Cerebellar nuclear complex (tissue), 1 donor: ENCODE measurements at places on chromosomes 12 and 14.

DNA sequence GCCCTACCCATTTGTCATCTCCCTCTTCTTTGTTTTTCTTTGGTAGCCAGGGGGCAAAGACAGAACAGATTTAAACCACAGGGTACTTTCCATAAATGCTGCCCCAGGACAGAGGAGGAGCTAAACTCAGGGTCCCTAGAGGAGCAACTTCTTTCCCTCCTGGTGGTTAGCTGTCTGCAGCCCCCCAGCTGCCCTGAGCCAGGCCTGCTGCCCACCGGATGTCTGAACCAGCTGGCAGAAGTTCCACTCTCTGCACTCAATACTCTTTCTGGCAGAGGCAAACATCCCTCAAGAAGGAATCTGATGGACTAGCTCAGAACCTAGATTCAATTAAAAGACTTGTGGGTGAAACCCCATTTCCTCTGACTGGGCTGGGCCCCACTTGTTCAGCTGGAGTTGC lies 10.7 kb downstream of the VDR start:
- DNase-seq: no peak

DNA sequence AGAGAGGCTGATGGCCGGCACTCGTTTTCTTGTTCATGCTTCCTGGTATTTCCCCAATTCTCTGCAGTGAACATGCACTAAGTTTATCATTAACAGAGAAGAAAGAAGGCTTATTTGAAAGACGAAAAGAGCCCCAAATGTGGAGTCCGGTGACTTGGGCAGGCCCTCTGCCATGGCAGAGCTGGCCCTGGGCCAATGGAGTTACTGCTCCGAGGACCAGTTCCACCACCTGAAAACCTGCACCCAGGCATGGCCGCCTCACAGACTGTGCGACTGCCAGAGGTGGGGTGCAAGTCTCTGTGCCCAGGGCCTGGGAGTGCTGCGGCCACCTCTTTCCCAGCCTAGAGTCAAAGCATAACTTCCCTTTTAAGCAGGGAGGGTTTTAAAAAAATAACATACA lies 24.9 kb downstream of the DEGS2 start:
- DNase-seq: no peak

DNA sequence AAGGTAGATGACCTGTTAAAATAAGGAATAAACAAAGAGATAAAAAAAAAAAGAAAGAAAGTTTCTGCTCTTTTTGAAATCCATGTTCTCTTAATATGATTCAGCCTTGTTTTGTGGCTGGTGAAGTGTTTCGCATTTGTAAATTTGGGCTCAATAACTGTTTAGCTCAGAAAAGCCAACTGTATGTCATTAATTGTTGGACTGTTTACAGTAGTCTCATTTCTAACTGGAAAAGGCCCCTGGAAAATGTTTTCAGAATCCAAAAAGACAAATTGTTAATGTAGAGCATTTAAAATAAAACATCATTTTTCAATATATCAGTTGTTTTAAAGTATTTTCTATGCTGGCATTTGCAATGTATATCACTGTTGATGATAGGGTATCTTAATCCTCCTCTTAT lies 47.4 kb upstream of the DYRK2 start:
- DNase-seq: no peak

GRCh38 chr12:45775465-45775864 lies 46.0 kb downstream of the ARID2 start:
- no peak for DNase-seq

DNA sequence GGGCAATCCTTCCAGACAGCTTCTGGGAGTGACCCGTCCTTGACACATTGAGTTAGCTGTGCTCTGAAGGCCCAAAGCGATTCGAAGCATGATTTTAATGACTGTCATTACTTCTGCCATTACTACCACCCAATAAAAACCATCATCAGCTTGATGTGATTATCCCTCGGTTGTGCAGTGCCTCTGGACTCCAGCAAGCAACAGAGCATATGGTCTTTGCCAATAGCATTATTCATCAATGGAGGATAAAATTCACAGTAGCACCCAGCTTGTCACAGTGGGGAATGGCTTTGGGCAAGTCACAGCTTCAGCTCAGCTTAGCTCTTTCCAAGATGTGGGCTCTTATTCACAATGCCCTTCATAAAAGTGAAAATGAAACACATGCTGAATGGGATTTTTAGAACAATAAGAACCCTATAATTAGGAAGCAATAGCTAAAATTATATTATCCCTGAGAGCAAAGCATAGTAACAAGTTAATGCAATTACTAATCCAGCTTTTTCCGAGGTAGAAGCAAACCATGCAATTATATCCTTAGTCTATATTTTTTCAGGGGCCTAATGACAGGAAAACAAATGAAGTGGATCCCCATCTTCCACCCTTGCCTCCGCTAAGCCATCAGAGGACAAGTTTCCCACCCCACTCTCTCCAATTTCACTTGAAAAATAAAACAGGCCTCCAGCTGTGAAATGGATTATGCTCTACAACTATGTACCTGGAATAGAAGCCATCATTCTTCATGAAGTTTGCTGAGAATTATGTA lies 163.0 kb upstream of the EEA1 start:
- DNase-seq: no peak

DNA sequence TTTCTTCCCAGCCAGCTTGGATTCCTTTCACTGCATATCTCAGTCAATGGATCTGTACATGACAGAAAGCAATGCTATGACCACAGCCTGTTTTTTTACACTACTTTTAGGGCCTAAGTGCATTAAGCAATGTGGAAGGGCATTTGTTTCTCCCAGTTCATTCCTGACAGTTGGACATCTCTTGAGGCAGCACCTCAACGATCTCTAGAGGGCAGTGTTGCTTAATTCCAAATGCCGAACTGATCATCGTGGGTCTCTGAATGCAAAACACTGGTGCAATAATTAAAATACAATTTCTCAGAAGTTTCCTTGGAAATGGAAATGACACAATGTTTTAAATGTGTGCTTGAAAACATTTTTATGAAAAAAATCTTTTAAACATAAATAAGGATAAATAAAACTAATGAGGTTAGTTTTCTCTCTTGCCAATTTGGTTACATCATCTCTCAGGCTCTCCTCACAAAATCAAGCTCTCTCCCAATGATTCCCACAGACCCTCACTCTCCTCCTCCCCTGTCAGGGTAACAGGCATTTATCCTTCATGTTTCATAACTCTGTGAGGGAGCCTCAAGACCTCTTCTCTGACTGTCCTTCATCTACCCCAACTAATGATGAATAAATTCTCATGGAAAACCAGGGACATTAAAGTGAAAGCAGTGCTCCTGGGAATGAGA lies 192.4 kb upstream of the SLC16A7 start:
- DNase-seq: no peak

DNA sequence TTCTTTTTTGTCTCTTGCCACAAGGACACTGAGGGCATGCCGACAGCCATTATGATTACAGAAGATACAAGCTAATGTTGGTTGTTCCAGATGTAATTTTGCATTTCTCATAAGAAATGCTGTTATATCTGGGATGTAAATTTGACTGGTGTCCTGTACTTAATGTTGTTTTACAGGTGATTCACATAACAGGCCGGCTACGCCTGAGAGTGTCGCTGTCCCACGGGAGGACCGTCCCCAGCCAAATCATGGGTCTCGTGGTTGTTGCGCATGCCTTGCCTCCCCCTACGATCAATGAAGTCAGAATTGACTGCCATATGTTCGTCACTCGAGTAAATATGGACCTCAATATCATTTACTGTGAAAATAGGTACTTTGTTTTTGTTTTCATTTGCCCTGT lies 176.7 kb downstream of the EGLN3 start:
- no peak for DNase-seq
